ENCODE measurements at places on chromosomes 3 and 15. TPM values are rescaled to one million over a fixed set of nuclear protein-coding genes. Genes with fewer than 3 reads are reported as not detected.

The GOLIM4 gene
- 36.8 TPM for total RNA-seq

The RTP3 gene
- not detected for total RNA-seq

GRCh38 chr3:66196633-66197032 lies 24.2 kb upstream of the SLC25A26 start:
- H3K27me3 ChIP-seq = no peaks in the 10 kb centered on the region
- H3K4me3 ChIP-seq = no peak overlapping the region
- H3K36me3 ChIP-seq = no peaks in the 10 kb centered on the region
- H3K27ac ChIP-seq = no peak overlapping the region
- DNase-seq = no peak
- no peaks in the 10 kb centered on the region for H3K4me1 ChIP-seq

DNA sequence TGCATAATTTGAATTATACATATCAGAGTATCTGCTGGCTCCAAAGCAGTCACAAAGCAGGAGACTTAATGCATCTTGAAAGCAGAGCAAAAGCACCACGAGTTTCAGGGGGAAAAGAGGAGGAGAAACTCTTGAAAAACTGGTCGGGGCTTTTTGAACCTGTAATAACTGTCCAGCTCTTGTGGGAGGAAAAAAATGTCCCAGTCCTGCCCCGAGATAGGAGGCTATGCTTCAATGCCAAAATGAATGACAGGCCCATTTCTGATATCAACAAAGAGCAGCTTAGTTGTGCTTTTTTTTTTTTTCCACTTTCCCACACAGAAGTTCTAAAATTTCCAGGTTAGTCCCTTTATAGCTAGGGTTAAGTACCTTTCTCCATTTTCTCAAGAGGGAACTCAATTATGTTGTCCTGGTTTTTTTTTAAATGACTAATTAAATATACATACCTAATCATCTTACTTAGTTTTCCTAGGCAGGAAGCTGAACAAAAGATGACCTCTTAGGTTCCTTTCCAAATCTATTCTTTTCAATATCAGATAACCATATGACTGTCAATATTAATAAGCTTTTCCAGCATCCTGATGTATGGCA lies 120.2 kb downstream of the TFDP2 start:
- no peaks in the 10 kb centered on the region for H3K36me3 ChIP-seq
- no peak overlapping the region for H3K27ac ChIP-seq
- H3K4me1 ChIP-seq = peaks cover 17% of the 10 kb centered on the region
- no peak for DNase-seq
- H3K4me3 ChIP-seq = no peak overlapping the region
- no peaks in the 10 kb centered on the region for H3K27me3 ChIP-seq

DNA sequence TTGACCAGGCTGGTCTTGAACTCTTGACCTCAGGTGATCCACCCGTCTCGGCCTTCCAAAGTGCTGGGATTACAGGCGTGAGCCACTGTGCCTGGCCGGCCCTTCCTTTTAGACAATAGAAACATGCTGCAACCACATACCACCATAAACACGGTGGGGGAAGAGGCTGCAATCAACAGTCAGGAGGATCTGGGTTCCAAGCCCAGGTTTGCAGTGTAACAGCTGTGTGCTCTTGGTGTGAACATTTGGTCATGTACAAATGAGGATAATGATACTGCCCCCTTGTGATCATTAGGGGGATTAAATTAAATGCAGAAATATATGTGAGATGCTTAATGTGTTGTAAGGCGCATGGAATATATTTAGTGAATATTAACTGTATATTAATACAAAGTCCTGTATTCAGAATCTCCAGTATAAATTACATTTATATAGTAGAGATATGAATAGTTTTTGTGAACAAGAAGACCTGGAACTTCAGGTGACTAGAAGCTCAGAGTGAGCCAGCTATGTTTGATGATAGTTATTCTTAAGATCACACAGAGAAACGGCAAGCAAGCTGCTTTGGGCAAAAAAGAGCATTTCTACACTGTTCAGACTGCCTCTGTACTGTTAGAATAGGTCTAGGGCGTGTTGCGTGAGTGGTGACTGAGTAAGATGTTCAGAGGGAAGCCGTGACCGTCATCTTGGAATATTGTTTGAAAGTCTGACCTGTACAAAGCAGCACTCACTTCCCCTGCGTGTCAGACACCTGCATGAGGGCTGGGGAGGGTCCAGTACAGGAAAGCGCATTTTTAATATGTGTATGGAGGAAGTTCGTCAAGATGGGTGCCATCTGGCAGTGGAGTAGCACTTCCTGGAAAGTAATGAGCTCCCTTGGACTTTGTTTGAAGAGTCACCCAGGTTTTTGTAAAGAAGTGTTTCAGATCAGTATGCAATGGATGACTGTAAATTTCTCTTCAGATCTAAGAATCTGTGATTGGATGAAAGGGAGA lies 125.8 kb downstream of the PGPEP1L start:
- H3K4me3 ChIP-seq = no peak overlapping the region
- DNase-seq = no peak
- no peaks in the 10 kb centered on the region for H3K27me3 ChIP-seq
- no peak overlapping the region for H3K27ac ChIP-seq

- H3K27me3 ChIP-seq = no peaks in the 10 kb centered on the region
- no peak overlapping the region for H3K4me3 ChIP-seq
- no peak for DNase-seq
- no peaks in the 10 kb centered on the region for H3K4me1 ChIP-seq
- H3K27ac ChIP-seq = no peak overlapping the region
These were observed 84.7 kb upstream of the PTX3 start for GRCh38 chr3:157351981-157352380.

DNA sequence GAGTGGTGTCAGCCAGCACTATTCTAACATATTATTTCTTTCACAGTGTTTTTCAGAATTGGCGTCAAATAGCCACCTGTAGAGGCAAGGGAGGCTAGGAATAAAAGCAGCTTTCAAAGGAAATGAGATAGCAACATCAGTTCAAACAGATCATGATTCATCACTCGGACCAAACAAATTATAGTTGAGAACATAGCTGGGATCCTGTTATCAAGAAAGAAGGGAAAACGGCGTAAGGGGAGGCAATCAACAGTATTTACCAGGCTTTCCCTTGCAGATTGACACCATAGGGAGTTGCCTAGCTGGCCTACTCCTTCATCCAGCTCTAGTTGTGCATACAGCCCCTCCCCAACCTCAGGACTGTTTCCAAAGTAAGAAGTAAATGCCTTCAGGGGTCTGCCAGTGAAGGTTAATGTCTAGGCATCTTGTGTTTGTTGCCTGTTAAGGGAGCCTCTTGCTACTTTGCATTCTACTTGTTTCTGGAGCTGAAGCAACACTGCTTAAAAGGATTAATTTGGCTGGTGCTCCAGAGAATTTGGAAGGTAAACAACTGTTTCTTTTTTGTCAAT lies 286.5 kb downstream of the NSUN3 start:
- no peak overlapping the region for H3K27ac ChIP-seq
- no peak overlapping the region for H3K4me3 ChIP-seq
- no peak for DNase-seq
- H3K4me1 ChIP-seq = no peaks in the 10 kb centered on the region

DNA sequence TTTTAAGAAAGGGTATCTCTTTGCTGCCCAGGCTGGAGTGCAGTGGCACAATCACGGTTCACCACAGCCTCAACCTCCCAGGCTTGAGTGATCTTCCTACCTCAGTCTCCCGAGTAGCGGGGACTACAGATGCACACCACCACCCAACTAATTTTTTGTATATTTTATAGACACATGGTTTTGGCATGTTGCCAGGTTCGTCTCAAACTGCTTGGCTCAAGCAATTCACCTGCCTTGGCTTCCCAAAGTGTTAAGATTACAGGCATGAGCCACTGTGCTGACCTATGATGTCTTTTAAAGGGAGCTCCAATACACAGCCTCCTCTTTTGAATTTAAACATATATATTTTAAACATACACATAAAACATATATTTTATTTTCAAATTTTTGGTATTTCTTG lies 60.9 kb downstream of the SLC9C1 start:
- no peaks in the 10 kb centered on the region for H3K27me3 ChIP-seq
- no peaks in the 10 kb centered on the region for H3K36me3 ChIP-seq
- H3K4me3 ChIP-seq = no peak overlapping the region
- no peaks in the 10 kb centered on the region for H3K4me1 ChIP-seq
- DNase-seq = no peak
- no peak overlapping the region for H3K27ac ChIP-seq

DNA sequence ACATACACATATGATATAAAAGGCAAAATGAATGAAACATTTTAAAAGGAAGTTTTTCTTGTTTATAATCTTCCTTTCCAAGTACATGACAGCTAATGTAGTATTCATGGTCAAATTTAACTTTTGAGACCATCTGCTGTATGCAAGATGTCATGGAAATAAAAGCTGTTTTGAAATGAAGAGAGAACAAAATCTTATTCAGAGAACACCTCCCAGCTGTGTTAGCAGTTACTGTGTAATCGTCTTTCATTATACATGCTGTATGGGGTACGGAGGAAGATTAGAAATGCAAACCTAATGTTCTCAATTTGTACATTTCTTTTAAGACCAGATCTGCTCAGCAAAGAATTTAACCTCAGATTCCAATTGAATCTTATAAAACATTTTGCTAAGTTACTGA lies 1182.3 kb downstream of the OTOL1 start:
- DNase-seq = no peak
- no peaks in the 10 kb centered on the region for H3K27me3 ChIP-seq
- no peak overlapping the region for H3K4me3 ChIP-seq
- H3K27ac ChIP-seq = no peak overlapping the region
- no peaks in the 10 kb centered on the region for H3K36me3 ChIP-seq

- H3K27me3 ChIP-seq = no peaks in the 10 kb centered on the region
- no peaks in the 10 kb centered on the region for H3K4me1 ChIP-seq
- no peak for DNase-seq
- H3K4me3 ChIP-seq = no peak overlapping the region
These were observed 47.9 kb downstream of the QTRT2 start for GRCh38 chr3:114104414-114104813.

GRCh38 chr15:58244536-58244935 lies 106.4 kb downstream of the AQP9 start:
- DNase-seq = no peak
- no peaks in the 10 kb centered on the region for H3K27me3 ChIP-seq
- no peak overlapping the region for H3K4me3 ChIP-seq
- H3K36me3 ChIP-seq = no peaks in the 10 kb centered on the region
- H3K4me1 ChIP-seq = no peaks in the 10 kb centered on the region
- no peak overlapping the region for H3K27ac ChIP-seq
